ENCODE measurements at places on chromosomes 4 and X.

DNA sequence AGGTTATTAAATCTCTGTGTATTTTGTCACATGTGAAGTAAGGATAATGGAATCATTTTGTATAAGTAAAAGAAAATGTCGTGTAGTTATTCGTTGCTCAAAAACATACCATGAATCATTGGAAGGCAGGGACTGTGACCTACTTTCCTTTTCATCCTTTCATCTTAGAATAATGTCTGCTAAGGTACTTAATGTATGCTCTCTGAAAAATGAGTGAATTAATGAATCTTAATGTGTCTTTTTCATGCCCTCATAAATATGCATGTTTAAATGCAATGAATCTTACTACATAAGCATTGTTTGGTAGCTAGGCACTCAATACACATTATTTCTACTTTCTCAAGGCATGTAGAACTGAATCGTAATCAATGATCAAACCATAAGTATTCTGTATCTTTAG lies 343.9 kb downstream of the MAGEB5 start:
- DNase-seq, result no peak

GRCh38 chr4:47624031-47624441 lies 139.0 kb downstream of the ATP10D start:
- peak; percentile 74 for DNase-seq

GRCh38 chr4:57401586-57401985 lies 291.4 kb upstream of the IGFBP7 start:
- no peak for DNase-seq

DNA sequence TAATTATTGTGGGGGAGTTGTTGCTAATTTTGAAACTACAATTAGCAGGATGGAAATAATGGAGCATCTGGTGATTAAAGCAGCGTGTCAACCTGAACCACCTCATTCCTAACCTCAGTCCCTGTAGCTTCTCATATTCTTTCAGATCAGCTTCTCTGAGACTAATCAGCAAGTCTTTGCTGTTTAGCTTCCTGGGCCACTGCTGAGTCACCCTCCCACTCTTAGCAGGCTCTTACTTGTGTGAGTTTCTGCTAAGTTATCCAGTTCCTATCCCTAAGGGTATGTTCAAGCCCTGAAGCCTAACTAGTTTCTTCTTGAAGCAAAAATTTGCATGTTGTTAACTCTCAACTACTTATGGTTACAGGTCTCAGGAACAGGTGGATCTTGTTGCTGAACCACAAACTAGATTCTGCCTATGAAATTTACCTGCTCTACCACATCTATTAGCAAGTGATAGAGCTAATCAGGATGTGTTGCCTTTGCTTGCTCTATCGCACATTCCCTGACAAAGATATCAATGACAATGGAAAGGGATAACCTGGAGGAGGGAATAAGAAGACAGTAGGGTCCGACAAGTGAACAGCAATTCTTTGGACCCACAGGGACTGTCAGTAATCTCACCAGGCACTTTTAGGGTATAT lies 134.2 kb downstream of the EIF4E start:
- peak; percentile 74 for DNase-seq

DNA sequence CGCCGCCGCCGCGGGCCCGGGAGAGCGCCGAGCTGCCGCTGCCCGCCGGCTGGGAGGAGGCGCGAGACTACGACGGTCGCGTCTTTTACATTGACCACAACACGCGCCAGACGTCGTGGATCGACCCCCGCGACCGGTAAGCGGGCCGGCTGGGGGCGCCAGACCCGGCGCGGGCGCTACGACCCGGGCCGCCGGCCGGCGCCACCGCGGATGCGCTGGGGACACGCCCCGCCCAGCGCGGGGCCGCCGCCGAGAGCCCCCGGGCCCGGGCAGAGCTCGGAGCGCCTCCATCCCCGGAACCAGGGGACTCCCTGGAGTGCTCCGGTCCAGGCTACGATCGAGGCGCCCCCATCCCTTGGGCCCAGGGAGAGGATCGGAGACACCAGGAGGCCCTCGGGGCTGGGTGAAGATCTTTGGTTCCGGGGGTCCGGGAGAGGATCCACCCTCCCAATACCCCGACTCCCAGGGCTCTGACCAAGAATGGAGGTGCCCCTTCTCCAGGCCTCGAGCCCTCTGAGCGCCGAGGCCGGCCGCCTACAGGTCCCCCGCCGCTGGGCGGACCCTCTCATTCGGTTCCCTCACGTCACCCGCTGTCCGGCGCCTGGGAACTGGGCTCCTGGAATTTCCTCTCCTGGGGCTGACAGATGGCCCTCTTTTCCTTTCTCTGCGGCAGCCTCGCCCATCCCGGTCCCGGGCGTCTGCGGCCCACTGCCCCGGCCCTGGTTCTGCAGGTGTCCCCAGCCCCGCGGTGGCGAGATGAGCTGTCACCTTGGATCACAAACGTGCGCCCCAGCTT lies 48.8 kb downstream of the CLDN34 start:
- DNase-seq, result no peak

- no peak for DNase-seq
These were observed 643 bp downstream of the SRP72 start for GRCh38 chr4:56468097-56468422.

DNA sequence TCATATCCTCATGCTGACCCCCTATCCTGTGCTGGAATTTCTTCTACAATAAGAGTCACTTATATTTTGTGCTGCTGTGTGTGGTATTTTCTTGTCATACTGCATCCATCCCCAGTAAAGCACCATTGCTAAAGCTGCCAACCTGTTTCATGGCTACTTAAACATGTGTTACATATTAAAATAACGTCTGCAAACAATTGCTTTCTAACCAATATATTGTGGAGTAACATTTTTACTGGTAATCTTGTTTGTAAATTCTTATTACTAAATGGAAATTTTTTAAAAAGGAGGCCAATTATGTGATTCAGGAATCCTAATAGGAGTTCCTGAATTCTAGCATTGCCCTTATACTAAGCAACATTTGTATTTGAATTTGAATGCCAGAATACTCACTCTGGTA lies 160.3 kb upstream of the VEGFC start:
- DNase-seq, result no peak

DNA sequence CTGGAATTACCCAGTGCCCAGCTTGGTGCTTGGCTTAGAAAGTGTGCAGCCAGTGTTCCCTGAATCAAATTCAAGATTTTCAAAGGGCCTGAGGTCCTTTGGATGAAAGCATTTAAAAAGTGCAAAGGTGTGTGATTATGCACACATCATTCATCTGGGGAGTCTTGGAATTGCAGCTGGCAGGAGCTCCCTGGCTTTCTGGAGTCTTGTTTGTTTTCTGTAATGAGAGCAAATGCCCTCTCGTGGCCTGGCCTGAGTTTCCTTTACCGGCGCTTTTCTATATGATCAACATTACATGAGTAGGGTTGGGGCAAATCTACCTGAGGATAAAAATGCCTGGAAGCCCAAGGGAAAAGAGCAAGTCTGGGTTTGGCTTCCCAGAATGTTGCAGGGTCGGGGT lies 24.6 kb upstream of the SORCS2 start:
- DNase-seq, result no peak

- peak; percentile 64 for DNase-seq
These were observed 4.0 kb downstream of the GABRA2 start for GRCh38 chr4:46385946-46386345.

GRCh38 chrX:65633826-65634225 lies 33.6 kb upstream of the MSN start:
- DNase-seq, result no peak

DNA sequence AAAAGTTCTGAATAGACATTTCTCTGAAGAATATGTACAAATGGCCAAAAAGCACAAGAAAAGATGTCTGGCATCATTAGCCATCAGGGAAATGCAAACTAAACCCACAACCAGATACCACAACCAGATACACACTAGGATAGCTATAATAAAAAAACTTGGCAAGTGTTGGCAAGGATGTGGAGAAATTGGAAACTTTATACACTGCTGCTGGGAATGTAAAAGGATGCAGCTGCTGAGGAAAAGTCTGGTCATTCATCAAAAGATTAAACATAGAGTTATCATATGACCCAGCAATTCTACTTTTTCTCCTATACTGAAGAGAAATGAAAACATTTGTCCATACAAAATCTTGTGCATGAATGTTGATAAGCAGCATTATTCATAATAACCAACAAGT lies 92.3 kb downstream of the UCHL1 start:
- no peak for DNase-seq

DNA sequence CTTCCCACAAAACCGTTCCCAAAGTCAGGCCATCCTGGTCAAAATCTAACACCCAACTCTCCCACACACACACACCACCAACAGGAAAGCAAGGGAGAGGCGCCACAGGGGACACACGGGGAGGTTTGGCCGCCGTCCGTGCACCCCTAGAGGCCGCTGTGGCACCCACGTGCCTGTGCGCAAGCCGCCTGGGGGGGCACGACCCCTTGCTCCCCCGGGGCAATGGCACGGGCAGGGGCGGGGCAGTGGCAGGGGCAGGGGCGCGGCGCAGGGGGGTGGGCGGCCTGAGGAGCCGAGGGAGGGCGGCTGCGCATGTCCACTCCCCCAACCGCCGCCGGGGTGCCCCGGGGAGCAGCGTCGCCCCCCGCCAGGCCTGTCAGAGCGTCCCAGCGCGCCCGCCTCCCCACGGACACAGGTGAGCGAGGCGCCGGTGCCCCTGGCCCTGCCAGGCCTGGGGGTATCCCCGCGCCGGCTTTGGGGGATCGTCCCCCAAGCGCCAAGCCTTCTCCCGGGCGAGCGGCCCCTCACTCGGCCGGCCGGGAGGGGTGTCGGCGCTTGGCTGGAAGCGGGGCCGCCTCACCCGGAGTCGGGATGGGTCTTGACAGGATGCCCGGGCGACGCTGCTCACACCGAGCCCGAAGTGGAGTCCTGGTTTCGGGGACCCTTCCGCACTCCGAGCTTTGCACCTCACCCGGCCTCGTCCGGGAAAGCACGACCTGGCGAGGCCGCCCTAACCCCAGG lies at the start of gene ERAS:
TSS of gene ERAS (plus strand) at position 379 of the 741 bp plus-strand sequence. CDS start 2,611 bp downstream, outside the sequence.
- DNase-seq, result no peak

DNA sequence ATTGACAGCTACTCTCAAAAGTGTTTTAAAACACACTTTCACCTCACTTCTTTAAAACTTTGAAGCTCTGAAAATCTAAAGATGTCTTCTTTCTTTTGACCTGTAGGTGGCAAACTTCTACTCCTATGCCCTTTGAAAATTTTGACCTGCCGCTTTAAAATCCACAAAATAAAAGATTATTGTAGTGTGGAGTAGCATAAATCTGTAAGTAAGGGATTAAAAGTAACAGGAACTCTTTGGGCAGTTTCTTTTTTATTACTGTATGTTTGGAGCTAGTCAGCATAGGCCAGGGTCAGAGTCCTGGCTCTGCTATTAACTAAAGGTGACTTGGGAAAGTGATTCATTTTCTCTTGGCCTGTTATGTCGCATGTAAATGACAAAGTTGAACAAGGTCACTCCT lies 25.5 kb downstream of the BBS12 start:
- no peak for DNase-seq

- DNase-seq, result no peak
These were observed 409.5 kb downstream of the RAPGEF2 start for GRCh38 chr4:159512348-159512747.

DNA sequence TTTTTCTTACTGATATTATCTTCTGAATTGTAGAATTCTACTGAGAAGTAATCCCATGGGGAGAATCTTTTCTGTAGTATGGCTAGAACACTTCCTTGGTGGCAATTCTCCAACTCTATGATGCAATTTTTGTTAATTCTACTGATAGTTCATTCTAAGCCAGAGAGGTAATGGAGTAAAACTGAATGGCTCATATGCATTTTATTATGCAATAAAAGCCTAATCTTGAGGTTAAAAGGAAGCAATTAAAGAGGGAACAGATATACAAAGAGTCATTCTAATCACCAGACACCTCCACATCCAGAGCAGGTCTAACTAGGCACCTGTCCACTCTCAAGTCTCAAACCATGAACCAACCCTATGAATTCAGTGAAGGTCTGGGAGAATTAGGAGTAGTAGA lies 9.7 kb downstream of the RAP2C start:
- DNase-seq, result peak; percentile 73

- DNase-seq, result no peak
These were observed 41.1 kb downstream of the GBA3 start for GRCh38 chr4:22733816-22734215.

- no peak for DNase-seq
These were observed 26.9 kb downstream of the NUDT6 start for GRCh38 chr4:122895336-122895995.

GRCh38 chr4:33722800-33723516 lies 2521.4 kb downstream of the ARAP2 start:
- DNase-seq, result no peak

GRCh38 chr4:175773566-175773965 lies 38.5 kb downstream of the GPM6A start:
- DNase-seq, result no peak

Data from SK-N-MC (cell line).